Gastrocnemius medialis (tissue), 4 donors: ENCODE measurements at places on chromosomes 7 and 10. TPM values are rescaled to one million over a fixed set of nuclear protein-coding genes. Genes with fewer than 3 reads are reported as not detected.

DNA sequence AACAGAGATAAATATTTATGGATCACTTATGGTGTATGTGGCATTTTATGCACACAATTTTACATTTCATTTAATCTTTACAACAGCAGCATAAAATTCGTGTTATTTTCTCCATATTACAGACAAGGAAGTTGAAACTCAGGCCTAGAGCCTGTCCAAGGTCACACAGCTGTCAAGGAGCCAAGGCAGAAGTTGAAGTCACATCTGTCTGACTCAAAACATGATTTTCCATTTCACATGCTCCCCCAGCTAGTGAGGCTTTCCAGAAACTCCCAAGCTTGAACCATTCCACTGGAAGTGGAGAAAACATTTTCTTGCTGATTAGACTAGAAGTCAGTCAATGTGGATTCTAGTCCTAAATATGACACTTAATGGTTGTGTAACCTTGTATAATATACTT lies 110.5 kb downstream of the HECTD2 start:
- H3K4me3 ChIP-seq, result no peak overlapping the region
- no peak for DNase-seq
- no peaks in the 10 kb centered on the region for H3K27me3 ChIP-seq

DNA sequence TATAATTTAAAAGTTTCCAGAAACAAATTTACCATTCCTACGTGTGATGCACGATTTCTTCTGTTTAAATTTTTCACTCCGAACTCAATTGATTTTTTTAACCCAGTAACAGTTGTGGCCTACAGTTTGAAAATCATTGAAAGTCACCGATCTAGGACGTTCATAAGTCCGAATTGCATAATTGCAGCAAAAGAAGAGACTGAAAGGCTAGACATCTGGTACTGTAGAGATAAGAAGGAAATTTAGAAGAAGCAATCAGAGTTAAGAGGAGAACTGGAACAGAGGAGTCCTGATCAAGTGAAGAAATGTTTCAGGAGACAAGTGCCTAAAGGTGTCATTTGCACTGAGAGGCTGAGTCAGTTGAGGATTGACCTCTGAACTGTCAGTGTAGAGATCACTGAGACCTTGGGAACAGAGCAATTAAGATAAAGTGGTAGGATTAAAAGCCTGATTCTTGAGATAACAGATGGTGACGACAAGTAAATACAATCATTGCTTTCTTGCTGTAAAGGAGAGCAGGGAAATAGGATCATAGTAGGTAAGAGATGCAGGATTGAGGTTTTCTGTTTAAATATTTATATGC lies 73.5 kb downstream of the ZFAND4 start:
- no peaks in the 10 kb centered on the region for H3K4me1 ChIP-seq
- H3K4me3 ChIP-seq, result no peak overlapping the region
- no peak for DNase-seq

DNA sequence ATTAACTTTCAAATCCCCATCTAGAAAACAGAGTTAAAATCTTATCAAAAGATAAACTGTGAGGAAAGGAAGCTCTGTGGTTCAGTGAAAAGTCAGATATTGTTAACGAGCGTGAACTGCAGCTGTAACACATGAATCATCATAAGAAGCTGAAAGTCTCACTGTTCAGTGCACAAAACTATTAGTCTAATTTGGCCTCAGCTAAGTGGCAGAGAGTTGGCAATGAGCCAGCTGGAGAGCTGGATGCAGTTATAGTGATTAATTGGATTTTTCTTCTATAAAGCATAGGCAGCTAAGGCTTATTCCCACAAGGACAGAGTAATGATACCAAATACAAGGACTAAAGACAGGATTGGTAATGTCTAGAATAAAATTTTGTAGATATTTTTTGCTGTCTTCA lies 101.1 kb upstream of the ABCB5 start:
- H3K4me3 ChIP-seq, result no peak overlapping the region
- H3K36me3 ChIP-seq, result no peaks in the 10 kb centered on the region
- H3K27ac ChIP-seq, result no peak overlapping the region
- H3K27me3 ChIP-seq, result no peaks in the 10 kb centered on the region
- no peak for DNase-seq
- no peaks in the 10 kb centered on the region for H3K4me1 ChIP-seq

Gene KCND2
- 0.07 TPM for total RNA-seq

DNA sequence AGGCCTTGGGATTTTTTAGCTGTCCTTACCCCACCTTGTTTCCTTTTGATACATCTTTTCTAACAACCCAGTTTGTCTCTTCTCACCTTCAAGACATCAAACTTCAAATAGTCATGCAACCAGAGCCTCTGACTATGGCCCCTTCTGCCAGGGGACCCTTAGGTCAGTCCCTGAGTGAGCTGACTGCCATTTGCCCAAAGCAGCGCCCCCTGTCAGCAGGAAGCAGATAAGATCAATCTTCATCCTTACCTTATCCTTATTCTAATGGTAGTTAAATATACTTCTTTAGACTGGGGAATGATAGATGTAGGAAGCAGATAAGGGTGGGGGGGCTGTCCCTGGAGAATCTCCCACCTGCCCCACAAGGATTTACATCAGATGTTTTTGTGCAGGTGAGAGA lies 29.8 kb upstream of the CDC14C start:
- no peak for DNase-seq
- no peaks in the 10 kb centered on the region for H3K4me1 ChIP-seq
- no peak overlapping the region for H3K27ac ChIP-seq

- H3K27ac ChIP-seq, result peak overlapping the region; percentile 99
- DNase-seq, result peak; percentile 95
- H3K36me3 ChIP-seq, result no peaks in the 10 kb centered on the region
- peaks cover 52% of the 10 kb centered on the region for H3K4me1 ChIP-seq
- peak overlapping the region; percentile 74 for H3K4me3 ChIP-seq
Observed at GRCh38 chr10:122112625-122113160, 123.7 kb downstream of the TACC2 start.

GRCh38 chr7:43463401-43463980 lies 119.4 kb upstream of the STK17A start:
- H3K27me3 ChIP-seq, result no peaks in the 10 kb centered on the region
- peaks cover 14% of the 10 kb centered on the region for H3K4me1 ChIP-seq
- no peak overlapping the region for H3K4me3 ChIP-seq
- no peaks in the 10 kb centered on the region for H3K36me3 ChIP-seq
- no peak overlapping the region for H3K27ac ChIP-seq

DNA sequence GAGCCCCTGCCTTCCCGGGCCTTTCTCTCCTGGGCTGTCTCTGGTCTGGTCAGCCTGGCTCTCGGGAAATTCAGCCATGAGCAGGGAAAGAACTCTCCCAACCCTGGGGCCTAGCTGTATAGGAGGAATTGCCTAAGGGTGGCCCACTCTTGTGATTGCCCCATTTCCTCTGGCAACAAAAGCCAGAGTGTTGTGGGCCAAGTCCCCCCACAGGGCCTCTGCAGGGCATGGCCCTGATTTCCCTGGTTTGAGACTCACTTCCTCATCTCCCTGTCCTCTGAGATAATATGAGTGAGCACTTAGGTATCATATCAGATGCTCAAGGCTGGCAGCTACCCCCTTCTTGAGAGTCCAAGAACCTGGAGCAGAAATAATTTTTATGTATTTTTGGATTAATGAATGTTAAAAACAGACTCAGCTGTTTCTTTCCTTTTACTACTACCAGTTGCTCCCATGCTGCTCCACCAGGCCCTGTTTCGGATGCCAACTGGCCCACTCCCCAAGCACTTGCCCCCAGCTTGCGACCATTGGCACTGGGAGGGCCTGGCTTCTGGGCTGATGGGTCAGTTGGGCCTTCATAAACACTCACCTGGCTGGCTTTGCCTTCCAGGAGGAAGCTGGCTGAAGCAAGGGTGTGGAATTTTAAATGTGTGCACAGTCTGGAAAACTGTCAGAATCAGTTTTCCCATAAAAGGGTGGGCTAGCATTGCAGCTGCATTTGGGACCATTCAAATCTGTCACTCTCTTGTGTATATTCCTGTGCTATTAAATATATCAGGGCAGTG lies 11.4 kb downstream of the IRF5 start:
- no peaks in the 10 kb centered on the region for H3K36me3 ChIP-seq
- no peak overlapping the region for H3K4me3 ChIP-seq

Gene GTF2IRD2
- 24.5 TPM for total RNA-seq

DNA sequence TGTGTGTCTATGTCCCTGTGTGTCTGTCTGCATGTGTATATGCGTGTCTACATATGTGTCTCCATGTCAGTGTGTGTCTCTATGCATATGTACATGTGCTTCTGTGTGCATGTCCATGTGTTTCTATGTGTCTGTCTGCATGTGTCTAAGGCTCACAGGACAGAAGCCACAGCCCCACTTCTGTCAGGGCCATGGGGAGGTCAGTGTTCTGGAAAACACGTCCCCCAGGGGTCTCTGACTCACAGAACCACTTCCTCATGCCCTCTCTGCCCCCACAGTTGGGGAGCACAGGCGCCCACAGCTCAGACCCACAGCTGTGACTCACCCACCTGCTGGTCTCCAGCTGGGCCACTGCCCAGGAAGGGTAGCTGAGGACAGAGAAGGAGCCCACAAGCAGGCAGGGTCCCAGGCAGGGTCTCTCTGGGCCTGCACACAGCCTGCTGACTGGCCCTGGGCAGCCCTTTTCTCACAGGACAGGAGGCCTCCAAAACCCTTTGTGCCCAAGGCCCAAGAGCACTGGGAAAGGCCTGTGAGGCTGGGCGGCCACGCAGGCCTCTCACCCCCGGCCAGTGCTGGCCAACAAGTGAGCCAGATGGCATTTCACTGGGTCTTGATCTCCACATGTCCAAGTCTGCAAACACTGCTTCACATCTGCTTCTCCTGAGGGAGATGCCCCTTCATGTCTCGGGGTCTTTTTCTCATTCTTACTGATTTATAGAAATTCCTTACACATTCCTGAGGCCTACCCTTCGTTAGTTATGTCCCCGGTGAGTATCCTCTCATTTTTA lies 102.9 kb upstream of the FAM20C start:
- H3K36me3 ChIP-seq, result no peaks in the 10 kb centered on the region
- no peaks in the 10 kb centered on the region for H3K27me3 ChIP-seq
- H3K4me3 ChIP-seq, result no peak overlapping the region
- DNase-seq, result peak; percentile 63
- H3K27ac ChIP-seq, result peak overlapping the region; percentile 60

Gene GPR146
- 43.8 TPM for total RNA-seq

DNA sequence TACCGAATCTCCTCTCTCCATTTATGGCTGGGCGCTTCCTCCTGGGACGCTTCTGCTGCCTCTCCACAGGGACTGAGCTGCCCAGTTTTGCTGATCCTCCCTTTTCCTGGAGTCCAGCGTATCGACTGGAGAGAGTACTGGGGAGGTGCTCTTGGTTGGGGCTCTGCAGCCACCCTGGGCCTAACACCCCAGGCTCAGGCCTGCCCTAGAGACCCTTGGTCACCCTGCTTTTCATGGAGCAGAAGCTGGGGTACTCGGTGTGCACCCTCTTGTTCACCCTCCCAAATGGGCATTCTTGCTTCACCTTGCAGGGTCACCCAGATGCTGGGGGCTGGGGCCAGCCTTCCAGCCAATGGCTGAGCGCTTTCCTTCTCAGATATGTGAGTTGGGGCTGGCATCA lies 88.8 kb upstream of the RET start:
- H3K27ac ChIP-seq, result no peak overlapping the region
- H3K36me3 ChIP-seq, result no peaks in the 10 kb centered on the region
- H3K4me3 ChIP-seq, result no peak overlapping the region
- H3K27me3 ChIP-seq, result no peaks in the 10 kb centered on the region

- no peak overlapping the region for H3K4me3 ChIP-seq
- no peaks in the 10 kb centered on the region for H3K27me3 ChIP-seq
- no peak overlapping the region for H3K27ac ChIP-seq
- DNase-seq, result no peak
- H3K4me1 ChIP-seq, result no peaks in the 10 kb centered on the region
Observed at GRCh38 chr10:104099941-104100340, 14.3 kb upstream of the COL17A1 start.

Gene NEUROG3
- total RNA-seq, result not detected

Gene GPRIN2
- not detected for total RNA-seq

Gene BMPER
- total RNA-seq, result 11.0 TPM

DNA sequence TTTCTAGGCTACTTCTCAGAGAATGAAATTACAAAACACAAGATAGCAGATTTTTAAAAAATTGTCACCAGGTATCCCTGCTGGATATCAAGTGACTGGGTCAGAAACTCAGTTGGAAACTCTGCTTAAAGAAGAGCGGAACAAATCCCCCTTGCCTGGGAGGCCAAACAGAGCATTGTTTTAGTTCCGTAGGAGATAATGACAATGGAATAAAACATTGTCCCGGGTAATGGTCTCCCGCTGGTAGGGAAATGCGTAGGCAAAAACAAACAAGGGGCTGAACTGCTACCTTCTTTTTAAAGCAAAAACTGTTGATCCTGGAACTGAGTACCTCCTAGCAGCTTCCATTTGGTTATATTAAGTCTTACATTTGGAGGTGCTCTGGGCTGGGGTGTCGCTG lies 21.3 kb upstream of the VAX1 start:
- H3K36me3 ChIP-seq, result no peaks in the 10 kb centered on the region
- no peak overlapping the region for H3K4me3 ChIP-seq
- no peak for DNase-seq
- H3K27me3 ChIP-seq, result peaks cover 94% of the 10 kb centered on the region
- no peaks in the 10 kb centered on the region for H3K4me1 ChIP-seq

Gene CCL24
- not detected for total RNA-seq

- no peak overlapping the region for H3K27ac ChIP-seq
- H3K27me3 ChIP-seq, result no peaks in the 10 kb centered on the region
- peak; percentile 45 for DNase-seq
- no peaks in the 10 kb centered on the region for H3K4me1 ChIP-seq
- no peaks in the 10 kb centered on the region for H3K36me3 ChIP-seq
- H3K4me3 ChIP-seq, result no peak overlapping the region
Observed at GRCh38 chr10:122504610-122504950, 43.2 kb downstream of the HTRA1 start.

Gene TMEM225B
- total RNA-seq, result not detected
